ENCODE measurements at places on chromosomes 3 and 15.

DNA sequence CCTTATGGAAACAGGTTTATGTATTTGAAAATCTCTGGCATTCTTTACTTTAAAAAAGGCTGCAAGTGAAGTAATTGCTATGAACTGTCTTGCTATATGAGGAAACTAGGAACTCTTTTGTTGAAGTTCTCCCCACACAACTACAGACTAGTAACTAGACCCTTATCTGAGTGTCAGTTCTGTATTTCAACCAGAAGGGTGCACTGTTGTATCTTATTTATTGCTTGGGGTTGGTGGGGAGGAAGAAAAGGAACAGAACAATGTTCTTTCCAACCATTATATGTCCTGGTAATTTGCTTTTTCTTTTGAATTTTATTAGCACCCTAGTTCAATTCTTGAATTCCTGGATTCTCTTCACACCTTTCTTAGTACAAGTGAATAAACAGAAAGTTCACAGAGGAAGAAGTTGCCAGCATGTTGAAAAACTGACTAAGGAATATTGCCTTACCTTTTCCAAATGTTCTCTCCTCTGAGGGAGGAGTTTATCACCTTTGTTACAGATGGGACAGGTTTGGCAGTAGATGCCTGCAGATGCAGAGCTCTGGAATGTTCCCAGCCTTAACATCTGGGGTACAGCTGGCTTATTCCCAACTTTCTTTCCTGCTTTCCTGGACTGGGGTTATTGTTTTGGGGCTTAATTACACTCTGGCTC is 162.4 kb upstream of the CFAP20DC start:
- DNase-seq, result no peak

DNA sequence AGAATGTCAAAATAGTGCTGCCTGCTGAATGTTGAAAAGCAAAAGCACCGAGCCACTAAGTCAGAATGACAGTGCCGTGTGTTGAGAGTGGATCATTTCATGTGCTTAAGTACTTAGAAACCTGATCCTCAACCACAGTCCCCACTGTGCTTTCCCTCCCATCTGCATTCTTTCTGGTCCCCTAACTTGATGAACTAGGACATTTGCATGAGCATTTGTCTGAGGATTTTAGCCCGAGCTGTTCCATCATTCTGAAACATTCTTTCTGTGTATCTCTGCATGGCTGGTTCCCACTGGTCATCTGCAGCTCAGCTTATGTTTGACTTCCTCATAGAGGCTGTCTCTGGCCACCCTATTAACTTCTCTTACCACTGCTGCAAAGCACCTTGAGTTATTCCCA is 42.0 kb downstream of the SST start:
- no peak for DNase-seq

- no peak for DNase-seq
Measured at GRCh38 chr15:92584105-92584504, 71.5 kb downstream of the FAM174B start.

- peak; percentile 60 for DNase-seq
Measured at GRCh38 chr15:25850154-25851111, 12.7 kb downstream of the ATP10A start.

GRCh38 chr3:30933478-30934207 is 39.2 kb upstream of the GADL1 start:
- DNase-seq, result no peak

GRCh38 chr3:157464321-157464720 is 27.7 kb downstream of the PTX3 start:
- DNase-seq, result no peak

Measured in stimulated activated CD8-positive, alpha-beta memory T cell treated with anti-CD3 and anti-CD28 coated beads, Interleukin-2, amount 100 ng/mL, for 1 hour (primary cell).